ENCODE measurements at places on chromosomes 4 and X. TPM values are rescaled to one million over a fixed set of nuclear protein-coding genes. Genes with fewer than 3 reads are reported as not detected.

DNA sequence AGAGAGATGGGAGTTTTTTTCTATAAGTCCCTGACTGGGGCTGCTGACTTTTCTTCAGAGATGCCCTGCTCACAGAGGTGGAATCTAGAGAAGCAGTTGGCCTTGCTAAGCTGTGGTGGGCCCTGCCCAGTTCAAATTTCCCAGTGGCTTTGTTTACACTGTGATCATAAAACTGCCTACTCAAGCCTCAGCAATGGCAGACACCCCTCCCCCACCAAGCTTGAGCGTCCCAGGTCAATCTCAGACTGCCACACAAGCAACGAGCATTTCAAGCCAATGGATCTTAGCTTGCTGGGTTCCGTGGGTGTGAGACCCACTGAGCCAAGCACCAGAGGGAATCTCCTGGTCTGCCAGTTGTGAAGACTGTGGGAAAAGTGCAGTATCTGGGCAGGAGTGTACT is 199.8 kb upstream of the WDFY3 start:
- H3K27me3 ChIP-seq = no peaks in the 10 kb centered on the region
- no peaks in the 10 kb centered on the region for H3K36me3 ChIP-seq
- no peak overlapping the region for H3K4me3 ChIP-seq
- no peaks in the 10 kb centered on the region for H3K4me1 ChIP-seq
- no peak overlapping the region for H3K27ac ChIP-seq
- no peak for DNase-seq

PRRG3 gene
- total RNA-seq = not detected

GRCh38 chrX:110133735-110134370 is 130.9 kb downstream of the TMEM164 start:
- no peak overlapping the region for H3K4me3 ChIP-seq
- no peaks in the 10 kb centered on the region for H3K4me1 ChIP-seq
- DNase-seq = no peak
- peaks cover 2% of the 10 kb centered on the region for H3K36me3 ChIP-seq
- H3K27ac ChIP-seq = no peak overlapping the region
- H3K27me3 ChIP-seq = no peaks in the 10 kb centered on the region

FBXW7 gene
- 138 TPM for total RNA-seq

DNA sequence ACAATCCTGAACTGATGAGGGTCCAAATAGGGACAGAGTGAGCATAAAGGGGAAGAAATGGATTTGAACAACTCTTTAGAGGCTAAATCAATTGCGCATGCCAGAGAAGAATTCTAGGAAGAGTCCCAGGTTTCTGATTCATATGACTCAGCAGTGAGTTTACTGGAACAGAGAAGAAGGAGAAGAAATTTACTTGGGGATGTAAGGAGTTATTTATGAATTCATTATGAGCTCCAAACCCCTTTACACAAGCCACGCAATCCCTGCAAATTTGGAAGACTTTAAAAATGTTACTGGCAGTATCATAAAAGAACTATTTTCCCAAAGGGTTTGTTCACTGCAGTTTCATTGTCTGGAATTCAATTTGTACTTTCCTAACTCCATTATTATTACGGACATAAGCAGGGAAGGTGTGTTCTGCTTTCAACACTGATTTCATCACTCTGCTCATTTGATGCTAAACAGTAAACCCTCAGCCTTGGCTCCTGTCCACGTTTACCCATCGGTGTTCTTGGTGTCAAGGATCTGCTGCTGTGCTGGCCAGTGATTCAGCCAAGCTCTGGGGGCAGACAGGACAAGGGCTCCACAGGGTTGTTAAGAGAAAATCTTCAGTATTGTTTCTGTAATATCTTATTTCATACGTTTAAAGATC is 273.7 kb downstream of the HNRNPD start:
- no peaks in the 10 kb centered on the region for H3K36me3 ChIP-seq
- H3K27me3 ChIP-seq = no peaks in the 10 kb centered on the region
- H3K27ac ChIP-seq = no peak overlapping the region
- no peak for DNase-seq
- H3K4me1 ChIP-seq = no peaks in the 10 kb centered on the region

GRCh38 chrX:72569786-72570185 is 2.9 kb downstream of the HDAC8 start:
- no peaks in the 10 kb centered on the region for H3K36me3 ChIP-seq
- H3K27ac ChIP-seq = no peak overlapping the region
- H3K4me3 ChIP-seq = no peak overlapping the region
- H3K4me1 ChIP-seq = peaks cover 5% of the 10 kb centered on the region
- no peaks in the 10 kb centered on the region for H3K27me3 ChIP-seq

DNA sequence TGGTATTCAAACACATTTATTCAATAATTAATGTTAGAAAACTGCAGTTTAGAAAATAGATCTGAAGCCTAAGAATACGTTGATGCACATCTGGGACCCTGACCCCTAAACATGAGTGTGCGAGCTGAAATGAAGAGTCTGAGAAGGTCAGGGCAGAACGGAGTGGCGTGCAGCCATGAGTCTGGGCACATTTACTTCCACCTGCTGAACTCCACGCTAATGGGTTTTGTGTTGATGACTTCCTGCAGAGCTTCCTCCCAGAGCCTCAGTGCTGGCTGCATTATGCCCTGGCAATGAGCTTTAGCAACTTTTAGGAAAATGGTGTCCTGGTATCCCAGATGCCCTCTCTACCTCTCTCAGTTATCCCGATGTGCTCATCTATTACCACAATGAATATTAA is 53.1 kb downstream of the FAM114A1 start:
- no peak overlapping the region for H3K27ac ChIP-seq
- H3K27me3 ChIP-seq = no peaks in the 10 kb centered on the region

DNA sequence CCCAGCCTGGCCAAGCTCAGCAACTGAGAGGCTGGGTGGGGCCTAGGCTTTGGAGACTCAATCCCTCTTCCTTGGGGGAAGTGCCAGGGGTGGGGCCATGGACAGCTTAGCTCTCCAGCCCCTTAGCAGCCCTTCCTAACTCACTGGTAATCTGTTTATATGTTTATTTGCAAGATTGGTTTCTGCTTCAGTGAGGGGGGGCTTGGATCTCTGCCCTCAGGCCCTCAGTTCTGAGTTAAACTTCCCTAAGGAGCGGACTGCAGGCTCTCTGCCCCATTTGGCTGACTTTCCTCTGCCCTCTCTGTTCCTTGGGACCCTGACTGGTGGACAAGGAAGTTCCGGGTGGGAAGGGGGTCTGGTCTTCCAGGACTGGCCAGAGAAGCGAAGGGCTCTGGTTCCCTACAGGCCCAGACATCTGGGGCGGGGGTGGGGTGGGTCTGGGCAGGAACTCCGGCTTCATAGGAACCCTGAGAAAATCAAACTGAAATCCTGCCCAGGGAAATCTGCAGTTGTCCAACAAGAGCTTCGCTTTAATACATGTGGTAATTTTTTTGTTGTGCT is 51.4 kb downstream of the NALF2 start:
- H3K4me3 ChIP-seq = no peak overlapping the region
- DNase-seq = no peak
- H3K36me3 ChIP-seq = no peaks in the 10 kb centered on the region
- H3K4me1 ChIP-seq = no peaks in the 10 kb centered on the region
- no peaks in the 10 kb centered on the region for H3K27me3 ChIP-seq

GRCh38 chr4:115219315-115219860 is 106.0 kb upstream of the NDST4 start:
- H3K4me1 ChIP-seq = no peaks in the 10 kb centered on the region
- no peaks in the 10 kb centered on the region for H3K36me3 ChIP-seq
- no peak overlapping the region for H3K4me3 ChIP-seq
- no peaks in the 10 kb centered on the region for H3K27me3 ChIP-seq
- DNase-seq = no peak

DNA sequence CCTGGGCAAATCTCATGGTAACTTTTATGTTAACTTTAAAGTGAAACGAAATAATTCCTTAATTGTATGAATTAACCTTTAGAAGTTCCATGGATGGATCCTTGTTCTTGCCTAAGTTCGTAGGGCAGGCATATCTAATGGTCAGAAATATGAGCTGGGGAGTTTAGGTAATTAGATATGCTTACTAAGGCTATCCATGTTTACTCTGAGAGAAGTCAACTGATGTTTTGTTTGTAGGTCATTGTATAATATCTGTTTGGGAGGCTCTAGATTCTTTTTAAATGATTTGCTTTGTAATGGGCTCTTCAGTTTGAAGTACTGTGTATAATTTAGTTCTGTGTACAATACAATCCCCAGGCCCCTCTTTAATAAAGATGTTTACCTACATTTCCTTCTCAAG is 117.0 kb downstream of the DCK start:
- no peak for DNase-seq
- no peak overlapping the region for H3K27ac ChIP-seq
- no peaks in the 10 kb centered on the region for H3K27me3 ChIP-seq
- H3K4me3 ChIP-seq = no peak overlapping the region
- H3K4me1 ChIP-seq = peaks cover 56% of the 10 kb centered on the region

- H3K4me1 ChIP-seq = no peaks in the 10 kb centered on the region
- no peaks in the 10 kb centered on the region for H3K36me3 ChIP-seq
- no peak overlapping the region for H3K4me3 ChIP-seq
- DNase-seq = peak; percentile 5
- no peak overlapping the region for H3K27ac ChIP-seq
Measured at GRCh38 chr4:158624889-158625478, 46.7 kb downstream of the C4orf46 start.

- H3K36me3 ChIP-seq = no peaks in the 10 kb centered on the region
- no peak overlapping the region for H3K27ac ChIP-seq
Measured at GRCh38 chr4:160956875-160957274, 1206.9 kb downstream of the FSTL5 start.

DNA sequence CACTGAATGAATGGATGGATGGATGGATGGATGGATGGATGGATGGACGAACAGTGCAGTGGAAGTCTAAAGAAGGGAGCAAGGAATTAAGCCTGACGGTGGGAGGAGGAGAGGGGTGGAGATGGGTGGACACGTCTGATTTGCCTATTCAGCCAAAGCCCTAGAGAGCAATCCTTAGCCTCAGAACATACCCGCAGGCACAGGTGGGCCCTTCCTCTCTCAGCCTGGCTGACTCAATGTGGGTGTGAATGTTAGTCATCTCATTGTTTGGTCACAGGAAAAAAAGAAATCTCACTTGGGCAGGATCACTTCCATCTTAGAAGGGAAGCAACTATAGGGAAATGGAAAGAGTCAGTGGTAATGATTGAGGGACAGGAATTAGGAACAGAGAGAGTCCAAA is 165.9 kb downstream of the PJA1 start:
- H3K4me1 ChIP-seq = no peaks in the 10 kb centered on the region
- H3K36me3 ChIP-seq = no peaks in the 10 kb centered on the region

DNA sequence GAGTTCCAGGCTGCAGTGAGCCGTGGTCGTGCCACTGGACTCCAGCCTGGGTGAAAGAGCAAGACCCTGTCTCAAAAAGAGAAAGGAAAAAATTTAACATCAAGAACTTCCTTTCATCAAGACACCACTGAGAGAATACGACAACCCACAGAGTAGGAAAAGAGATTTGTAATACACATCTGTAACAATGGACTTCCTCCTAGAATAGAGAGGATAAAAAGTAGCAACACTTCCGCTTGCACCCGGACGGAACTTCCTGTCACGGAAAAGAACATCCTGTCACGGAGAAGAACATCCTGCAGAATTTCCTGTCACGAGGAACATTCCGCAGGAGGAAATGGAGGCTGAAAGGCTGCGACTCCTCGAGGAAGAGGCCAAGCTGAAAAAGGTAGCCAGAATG is at the start of gene DCAF4L1:
Gene DCAF4L1, plus strand, starts transcription at position 301 of the 400 bp plus-strand sequence. Its CDS starts 37 bp downstream, at position 338.
- no peak within 1 kb of the TSS for H3K27ac ChIP-seq
- DNase-seq = no peak
- H3K4me3 ChIP-seq = no peak within 1 kb of the TSS
- no peaks in the 10 kb centered on the region for H3K36me3 ChIP-seq
- no peaks in the 10 kb centered on the region for H3K27me3 ChIP-seq

- no peak overlapping the region for H3K27ac ChIP-seq
- DNase-seq = no peak
- H3K27me3 ChIP-seq = no peaks in the 10 kb centered on the region
Measured at GRCh38 chr4:42626629-42627146, 30.2 kb downstream of the ATP8A1 start.

GRCh38 chr4:153081693-153082092 is 122.5 kb upstream of the TRIM2 start:
- peaks cover 57% of the 10 kb centered on the region for H3K4me1 ChIP-seq
- H3K36me3 ChIP-seq = no peaks in the 10 kb centered on the region
- DNase-seq = no peak
- H3K4me3 ChIP-seq = no peak overlapping the region
- no peaks in the 10 kb centered on the region for H3K27me3 ChIP-seq

- H3K27me3 ChIP-seq = no peaks in the 10 kb centered on the region
- H3K4me1 ChIP-seq = peaks cover 7% of the 10 kb centered on the region
- no peak overlapping the region for H3K27ac ChIP-seq
- H3K4me3 ChIP-seq = no peak overlapping the region
Measured at GRCh38 chrX:112844250-112844649, 3.6 kb upstream of the AMOT start.

SPANXB1 gene
- not detected for total RNA-seq

MSX1 gene
- total RNA-seq = not detected

DNA sequence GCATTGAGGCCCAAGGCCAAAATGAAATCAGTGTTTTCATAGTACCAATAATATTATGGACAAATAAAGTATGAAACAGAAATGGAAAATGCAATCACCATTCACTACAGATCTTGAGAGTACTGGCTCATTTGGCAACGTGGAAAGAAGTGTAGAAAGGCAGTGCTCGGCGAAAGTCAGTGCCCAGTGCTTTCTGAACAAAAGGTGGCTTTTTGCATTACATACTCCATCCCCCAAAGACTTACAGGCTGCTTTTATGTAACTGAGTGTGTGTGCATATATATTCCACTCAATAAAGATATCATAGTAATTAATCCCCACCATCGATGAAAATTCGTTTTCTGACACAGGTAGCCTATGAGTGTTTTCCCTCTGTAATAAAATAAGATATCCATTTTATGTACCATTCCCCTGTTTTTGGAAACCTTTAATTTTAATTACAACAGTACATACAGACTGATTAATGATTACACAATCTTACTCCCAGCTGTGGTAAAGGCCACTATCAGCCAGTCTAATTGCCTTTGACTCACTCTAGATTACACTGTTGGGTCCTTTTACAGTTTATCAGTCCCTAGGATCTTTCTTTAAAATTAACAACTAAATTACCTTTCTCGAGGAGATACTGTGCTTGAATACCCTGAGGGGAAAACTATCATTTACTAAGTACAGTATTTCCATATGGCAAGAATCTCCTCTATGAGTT is 65.9 kb downstream of the MAD2L1 start:
- no peaks in the 10 kb centered on the region for H3K36me3 ChIP-seq
- no peak for DNase-seq
- H3K4me1 ChIP-seq = no peaks in the 10 kb centered on the region
- H3K4me3 ChIP-seq = no peak overlapping the region
- no peak overlapping the region for H3K27ac ChIP-seq

- no peaks in the 10 kb centered on the region for H3K4me1 ChIP-seq
- no peak for DNase-seq
- H3K27me3 ChIP-seq = no peaks in the 10 kb centered on the region
- H3K36me3 ChIP-seq = no peaks in the 10 kb centered on the region
- no peak overlapping the region for H3K4me3 ChIP-seq
Measured at GRCh38 chrX:113399506-113400192, 559.0 kb upstream of the AMOT start.

CXCL6 gene
- not detected for total RNA-seq

Measured in CD4-positive, alpha-beta memory T cell (primary cell).